ENCODE measurements at places on chromosomes 1 and 21.

GRCh38 chr1:216223486-216223885 is 199.8 kb downstream of the USH2A start:
- DNase-seq, result no peak

DNA sequence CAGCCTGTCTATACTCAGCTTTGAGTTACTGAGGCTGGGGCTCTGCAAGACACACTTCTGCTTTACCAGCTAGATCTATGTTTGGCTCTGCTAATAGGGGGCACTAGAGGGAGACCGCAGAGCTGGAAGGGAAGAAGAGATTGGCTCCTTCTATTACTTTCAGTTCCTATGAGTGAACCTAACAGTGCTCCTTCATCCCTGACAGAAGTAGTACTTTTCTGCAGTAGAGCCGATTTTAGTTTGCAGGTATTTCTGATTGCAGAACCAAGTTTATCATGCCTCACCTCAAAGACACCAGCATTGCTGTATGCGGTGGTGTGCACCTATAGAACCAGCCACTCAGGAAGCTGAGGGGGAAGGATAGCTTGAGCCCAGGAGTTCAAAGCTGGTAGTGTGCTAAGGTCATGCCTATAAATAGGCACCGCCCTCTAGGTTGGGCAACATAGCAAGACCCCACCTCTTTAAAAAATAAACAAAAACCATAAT is 5.7 kb upstream of the ZDHHC18 start:
- no peak for DNase-seq

DNA sequence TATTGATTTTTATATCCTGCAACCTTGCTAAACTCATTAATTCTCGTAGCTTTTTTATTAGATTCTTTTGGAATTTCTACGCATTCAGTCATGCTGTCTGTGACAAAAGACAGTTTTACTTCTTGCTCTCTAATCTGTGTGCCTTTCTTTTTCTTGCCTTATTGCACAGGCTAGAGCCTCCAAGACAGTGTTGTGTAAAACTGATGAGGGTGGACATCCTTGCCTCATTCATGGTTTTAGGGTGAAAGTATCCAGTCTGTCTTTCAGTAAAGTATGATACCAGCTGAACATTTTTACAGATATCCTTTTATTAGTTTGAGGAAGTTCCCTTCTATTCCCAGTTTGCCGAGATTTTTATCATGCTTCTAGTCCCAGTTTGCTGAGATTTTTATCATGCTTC is 133.8 kb downstream of the HS2ST1 start:
- no peak for DNase-seq

- DNase-seq, result no peak
Measured at GRCh38 chr1:62426237-62426636, 10.6 kb upstream of the USP1 start.

GRCh38 chr1:30054126-30054525 is 669.3 kb downstream of the MATN1 start:
- no peak for DNase-seq

GRCh38 chr1:101483982-101484688 is 247.3 kb downstream of the S1PR1 start:
- no peak for DNase-seq

DNA sequence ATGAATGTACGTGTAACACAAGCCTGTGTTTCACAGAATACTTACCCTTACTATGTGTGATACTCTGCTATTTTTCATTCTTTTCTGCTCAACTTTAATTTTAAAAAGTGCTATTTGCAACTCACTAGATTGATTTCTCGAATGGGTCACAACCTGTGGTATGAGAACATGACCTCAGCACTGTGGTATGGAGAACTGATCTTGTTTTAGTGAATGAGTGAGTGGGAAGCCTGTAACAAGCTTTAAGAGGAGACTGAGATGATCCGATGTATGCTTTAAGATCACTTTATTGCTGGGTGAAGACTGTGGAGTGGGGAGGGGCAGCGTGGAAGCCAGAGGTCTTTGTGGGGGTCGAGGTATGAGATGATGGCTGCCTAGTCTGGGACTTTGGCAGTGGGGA is 21.6 kb downstream of the MECR start:
- DNase-seq, result no peak

GRCh38 chr1:60503266-60503925 is 429.8 kb upstream of the C1orf87 start:
- DNase-seq, result no peak

DNA sequence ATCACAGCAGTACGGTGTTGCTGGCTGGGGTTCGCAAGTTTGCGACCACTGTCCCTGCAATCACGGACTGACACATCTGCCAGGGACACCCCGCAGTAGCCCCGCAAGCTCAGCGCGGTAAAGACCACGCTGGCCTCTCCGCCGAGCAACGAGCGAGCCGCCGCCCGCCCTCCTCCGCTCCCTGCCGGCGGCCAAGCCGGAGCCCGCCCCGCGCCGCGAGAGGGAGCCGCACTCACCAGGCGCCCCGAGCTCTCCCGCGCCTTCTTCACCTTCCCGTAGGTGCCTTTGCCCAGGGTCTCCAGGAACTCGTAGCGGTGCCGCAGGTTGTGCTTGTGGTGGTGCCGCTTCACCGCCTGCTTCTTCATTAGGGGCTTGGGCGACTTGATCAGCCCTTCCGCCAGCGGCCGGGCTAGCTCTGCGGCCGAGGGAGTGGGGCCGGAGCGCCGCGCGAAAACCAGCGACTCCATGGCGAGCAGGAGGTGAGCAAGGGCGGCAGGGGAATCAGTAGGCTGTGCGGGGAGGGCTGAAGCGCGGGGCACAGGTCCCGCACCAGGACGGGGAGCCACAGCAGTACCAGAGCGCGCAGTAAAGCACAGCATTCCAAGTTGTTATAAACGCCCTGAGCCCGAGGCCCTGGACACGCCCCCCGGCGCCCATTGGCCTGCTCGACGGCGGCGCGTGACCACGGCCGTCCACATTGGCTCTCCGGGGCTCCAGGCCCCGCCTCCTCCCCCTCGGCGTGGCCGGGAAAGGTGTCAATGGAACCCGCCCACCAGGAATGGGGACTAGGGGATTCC is at the start of gene NUAK2:
Gene NUAK2, minus strand, starts transcription at position 584 of the 797 bp plus-strand sequence. Its CDS starts 117 bp downstream, at position 467.
- peak; percentile 53 for DNase-seq

DNA sequence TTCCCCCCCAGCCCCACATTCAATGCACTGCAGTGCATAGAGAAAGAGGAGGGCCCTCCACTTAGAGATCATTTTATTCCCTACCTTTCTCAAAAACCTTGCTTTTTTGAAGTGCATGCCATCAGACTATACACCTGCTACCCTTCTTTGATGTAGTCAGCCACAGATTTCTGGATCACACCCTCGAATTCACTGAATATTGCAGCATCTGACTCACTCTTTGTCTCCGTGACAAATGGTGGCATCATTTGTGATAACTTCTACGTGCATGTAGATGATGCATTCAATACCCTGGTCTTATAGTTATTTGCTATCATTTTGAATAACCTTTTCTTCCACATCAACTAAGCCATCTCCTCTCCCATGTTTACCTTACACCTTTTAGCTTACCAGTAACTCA is 310.3 kb upstream of the SGIP1 start:
- DNase-seq, result no peak

DNA sequence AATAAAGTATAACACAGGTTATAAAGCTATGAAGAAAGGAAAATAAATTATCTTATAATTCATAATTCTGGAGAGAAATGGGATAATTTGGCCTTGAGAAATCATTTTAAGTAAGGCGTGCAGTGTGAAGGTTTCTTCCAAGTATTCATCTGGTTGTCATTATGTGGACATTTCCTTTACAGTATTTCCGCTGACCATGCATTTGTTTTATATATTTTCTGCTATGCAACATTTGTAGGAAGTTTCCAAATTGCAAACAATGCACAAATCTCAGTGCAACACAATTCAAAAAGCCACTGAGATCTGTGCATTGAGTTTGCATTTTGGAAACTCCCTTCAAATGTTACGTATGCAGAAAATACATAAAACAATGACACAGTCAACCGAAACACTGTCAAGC is 17.8 kb downstream of the ZNF670 start:
- DNase-seq, result no peak

DNA sequence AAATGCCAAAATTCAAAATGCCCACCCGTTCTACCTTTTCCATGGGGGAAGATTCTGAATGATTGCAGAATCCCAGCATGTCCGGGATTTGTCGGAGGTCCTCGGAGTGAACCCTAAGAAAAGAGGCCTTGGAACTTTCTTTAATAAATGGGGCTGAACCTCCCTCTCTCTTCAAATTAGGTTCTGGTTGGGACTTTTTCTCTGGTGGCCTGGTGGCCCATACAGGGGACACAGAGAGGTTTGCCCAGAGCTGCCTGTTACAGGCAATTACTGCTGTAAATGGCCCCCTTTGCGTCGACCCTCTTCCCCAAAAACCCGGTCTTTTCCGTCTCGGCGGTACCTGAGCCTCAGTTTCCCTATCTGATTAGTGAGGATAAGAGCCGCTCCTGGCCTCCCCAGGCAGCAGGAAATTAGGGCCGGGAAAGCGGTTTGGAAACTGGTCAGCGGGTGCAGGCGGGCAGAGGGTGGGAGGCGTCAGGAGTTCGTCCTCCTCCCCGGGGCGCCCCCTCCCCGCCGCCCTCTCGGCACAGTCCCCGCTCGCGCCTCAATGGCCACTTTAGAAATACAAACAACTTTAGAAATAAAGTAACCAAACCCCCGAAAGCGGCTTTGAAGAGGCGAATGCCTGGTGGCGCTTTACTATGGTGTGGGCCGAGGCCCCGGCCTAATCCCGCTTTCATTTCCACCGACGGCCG is 15.6 kb downstream of the PAX7 start:
- DNase-seq, result no peak

DNA sequence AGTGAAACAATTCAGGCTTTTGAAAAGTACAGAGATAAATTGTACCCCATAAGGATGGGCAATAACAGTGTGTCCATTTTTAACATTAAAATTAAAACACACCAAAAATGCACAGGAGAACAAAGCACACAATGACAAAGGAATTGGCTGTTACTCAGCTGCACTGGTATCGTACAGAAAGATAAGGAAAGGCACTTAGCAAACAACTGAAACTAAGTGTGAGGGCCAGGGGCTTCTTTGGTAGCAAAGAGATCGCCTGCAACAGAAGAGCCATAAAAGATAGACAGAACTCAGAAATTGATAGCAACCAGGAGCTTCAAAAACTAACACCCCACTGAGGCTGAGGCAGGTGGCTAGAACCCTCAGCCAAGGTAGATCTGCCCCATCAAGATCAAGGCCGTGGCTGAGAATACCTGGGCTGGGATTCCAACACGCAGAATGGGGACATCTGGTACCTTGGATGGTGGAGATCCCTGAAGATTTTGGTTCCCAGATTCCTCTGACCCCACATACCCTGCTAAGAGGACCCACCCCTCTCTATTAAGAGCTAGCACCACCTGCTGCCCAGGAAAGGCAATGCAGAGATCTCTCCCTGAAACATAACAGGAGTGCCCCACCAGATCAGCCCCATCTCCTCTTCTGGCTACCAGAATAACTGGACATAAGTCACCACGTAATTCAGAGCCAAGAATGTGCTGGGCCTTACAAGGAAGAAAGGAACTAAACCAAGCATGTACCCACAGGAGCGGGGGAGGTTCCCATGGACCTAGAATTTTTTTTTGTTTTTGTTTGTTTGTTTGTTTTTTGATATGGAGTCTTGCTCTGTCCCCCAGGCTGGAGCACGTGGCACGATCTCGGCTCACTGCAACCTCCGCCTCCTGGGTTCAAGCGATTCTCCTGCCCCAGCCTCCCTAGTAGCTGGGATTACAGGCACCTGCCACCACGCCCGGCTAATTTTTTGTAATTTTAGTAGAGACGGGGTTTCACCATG is 16.2 kb downstream of the PLEKHO1 start:
- DNase-seq, result no peak

GRCh38 chr1:62436039-62436465 is 797 bp upstream of the USP1 start:
- DNase-seq, result peak; percentile 87

DNA sequence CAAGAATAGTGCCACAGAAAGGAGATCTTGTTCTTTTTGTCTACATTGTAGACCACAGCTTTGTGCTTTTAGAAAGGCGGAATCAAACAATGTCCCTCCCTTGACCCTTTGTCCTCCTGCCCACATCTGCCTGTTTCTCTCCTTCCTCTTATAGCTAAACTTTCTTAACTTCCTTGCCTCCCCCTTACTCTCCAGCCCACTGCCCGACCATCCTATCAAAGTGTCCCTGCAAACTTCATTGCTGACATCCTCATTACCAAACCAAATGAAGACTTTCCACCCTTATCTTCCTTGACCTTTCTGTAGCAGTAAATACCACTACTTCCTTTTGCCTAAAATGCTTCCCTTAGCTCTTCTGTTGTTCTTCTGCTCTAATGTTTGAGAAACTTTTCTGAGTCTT is 5.0 kb downstream of the SELP start:
- DNase-seq, result no peak

GRCh38 chr1:112524251-112524650 is 15.5 kb downstream of the WNT2B start:
- no peak for DNase-seq

Data from stimulated activated CD8-positive, alpha-beta memory T cell treated with anti-CD3 and anti-CD28 coated beads, Interleukin-4, amount 100 ng/mL, for 4 hours (primary cell).